CD8-positive, alpha-beta T cell (primary cell): ENCODE measurements at places on chromosomes 11 and 22.

DNA sequence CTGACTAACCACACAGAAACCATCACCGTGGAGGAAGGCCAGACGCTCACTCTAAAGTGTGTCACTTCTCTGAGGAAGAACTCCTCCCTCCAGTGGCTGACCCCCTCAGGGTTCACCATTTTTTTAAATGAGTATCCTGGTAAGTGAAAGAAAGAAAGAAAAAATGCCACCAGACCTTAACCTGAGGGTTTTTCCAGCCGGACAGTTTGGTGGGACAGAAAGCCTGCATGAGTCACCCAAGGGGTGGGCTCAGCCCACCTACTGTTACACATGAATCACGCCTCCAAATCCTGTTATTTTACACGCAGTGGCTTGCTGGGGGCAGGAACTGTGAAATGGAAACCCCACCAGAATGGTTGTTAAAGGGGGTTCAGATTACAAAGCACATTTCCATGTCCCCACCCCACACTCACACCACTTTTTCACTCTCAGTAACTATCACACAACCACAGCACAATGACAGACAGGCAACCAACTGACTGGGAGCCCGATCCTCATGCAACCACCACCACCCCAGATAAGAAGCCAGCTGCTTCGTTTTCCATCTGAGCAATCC is 11.9 kb downstream of the CRTAM start:
- DNase-seq, result peak; percentile 60

DNA sequence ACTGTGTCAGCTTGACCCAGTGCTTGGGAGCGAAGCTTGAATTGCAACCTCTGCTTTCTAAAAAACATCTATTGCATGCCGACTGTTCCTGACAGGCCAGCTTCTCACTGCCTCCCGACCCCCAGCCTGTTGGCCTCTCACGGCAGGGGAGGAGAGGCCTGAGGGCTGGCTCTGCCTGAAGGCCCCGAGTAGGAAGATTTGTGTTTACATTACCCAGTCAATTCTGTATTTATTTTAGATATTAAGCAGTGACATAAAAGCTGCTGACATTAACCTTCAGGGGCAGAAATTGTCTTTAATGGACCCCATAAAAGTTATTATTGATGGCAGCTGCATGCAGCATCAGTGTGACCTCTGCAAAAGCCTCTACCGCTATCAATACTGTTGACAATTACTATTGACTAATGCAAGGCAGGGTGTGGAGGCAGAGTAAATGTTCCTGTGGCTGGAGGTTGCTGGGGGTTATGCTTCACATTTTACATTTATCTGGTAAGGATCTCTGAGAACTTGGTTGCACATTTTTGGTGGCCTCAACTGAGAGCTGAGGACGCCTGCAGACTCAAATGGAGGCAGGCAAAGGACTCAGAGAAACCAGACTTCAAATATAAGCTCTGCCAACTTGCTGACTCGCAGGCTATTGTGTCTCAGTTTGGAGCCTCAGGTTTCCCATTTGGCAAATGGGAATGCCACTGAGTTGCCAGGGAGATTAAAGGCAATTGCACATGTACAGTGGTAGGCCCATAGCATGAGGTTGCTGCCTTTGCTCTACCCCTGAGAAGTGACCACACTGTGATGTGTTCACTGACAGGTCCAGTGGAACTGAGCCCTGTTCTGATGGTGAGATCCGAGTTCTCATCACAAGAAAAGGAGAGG is 380.5 kb downstream of the TENM4 start:
- DNase-seq, result no peak

GRCh38 chr22:47022075-47022473 is 259.6 kb downstream of the TBC1D22A start:
- DNase-seq, result no peak

DNA sequence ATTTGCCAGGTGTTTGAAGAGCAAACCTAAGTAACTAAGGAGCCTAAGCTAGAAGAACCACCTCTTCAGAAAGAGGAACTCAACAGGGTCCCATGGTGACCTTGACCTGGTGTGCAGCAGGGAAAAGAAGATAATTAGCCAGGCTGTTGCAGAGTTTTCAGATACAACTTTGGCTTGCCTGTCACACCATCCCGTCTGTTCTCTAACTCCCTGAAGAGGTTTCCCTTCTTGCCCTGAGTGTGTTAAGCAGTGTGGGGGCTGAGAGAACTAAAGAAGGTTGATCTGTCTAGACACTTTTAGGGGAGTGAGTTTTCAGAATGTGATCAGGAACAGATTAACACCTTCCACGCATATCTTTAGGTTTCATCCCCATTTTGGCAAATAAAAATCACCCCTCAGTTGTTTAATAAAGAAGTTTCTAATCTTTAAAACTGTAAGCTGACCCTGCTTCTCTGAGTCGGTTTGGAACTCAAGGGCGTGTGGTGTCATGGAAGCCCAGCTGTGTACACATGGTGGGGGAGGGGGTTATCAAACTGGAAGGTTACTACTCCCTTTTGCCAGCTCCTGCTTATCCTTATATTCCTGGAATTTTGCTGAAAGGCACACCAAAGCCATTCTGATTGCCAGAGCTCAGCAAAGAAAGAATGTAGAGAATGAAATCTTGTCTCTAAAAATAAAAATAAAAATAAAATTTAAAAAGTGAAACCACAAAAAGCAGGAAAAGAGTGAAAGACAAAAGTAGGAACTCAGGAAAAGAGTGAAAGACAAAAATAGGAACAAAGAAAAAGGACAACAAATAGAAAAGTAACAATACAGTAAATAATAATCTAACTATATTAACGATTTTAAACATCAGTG is 70.2 kb downstream of the DBX1 start:
- no peak for DNase-seq

DNA sequence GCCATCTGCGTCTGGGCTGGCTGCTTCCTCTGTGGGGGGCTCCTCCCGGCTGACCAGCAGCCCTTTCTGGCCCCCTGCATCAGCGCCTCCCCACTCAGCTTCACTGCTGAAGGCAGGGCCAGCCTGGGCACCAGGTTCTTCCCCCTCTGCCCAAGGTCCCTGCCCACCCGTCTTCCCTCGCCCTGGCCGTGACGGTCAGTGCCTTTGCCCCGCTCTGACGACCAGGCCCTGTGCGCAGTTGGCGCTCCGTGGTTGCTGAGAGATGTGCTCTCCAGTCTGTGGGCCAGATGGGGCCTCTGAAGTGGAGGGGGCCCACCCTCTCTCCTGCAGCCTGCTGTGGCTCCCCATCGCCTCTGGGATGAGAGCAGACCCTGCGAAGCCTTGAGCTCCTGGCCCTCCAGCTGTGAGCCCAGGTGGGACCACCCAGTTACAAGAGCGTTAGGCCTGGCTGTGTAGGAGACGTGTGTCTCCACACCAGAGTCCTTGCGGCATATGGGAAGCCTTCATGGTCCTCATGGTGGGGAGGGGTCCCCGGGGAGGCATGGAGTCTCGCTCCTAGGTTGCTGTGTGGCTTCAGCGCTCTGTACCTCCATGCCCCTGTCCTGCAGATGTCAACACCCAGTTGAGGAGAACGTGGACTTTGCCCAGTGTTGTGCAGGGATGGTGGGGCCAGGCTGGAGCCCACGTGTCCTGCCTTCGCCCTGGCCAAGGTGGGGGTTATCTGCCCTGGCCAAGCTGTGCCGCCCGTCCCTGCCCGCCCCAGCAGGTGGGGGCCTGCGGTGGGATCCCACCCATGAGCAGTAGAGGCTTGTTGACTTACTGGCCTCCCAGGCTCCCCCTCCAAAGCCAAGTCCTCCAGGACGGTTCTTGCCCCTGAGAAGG is 14.2 kb downstream of the LRP5 start:
- DNase-seq, result no peak

DNA sequence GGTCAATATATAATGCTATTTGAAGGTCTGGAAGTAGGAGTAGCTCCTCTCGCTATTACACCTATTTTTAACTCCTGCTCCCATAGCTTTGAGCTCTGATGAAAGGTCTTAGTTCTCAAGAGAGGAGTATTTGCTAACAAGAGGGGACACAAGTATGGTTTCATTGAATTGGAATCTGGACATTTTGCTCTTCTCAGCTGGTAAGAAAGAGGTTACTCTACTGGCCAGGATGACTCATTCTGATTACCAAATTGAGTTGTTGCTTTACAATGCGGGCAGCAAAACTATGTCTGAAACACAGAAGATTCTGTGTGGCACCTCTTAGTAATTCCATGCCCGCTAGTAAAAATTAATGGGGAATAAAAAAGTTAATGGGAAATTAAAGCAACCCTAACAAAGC is 63.6 kb upstream of the EP300 start:
- DNase-seq, result no peak

- no peak for DNase-seq
These were observed 56.9 kb downstream of the KREMEN1 start for GRCh38 chr22:29129808-29130140.

GRCh38 chr22:20222764-20223420 is 45.2 kb downstream of the RTN4R start:
- no peak for DNase-seq

DNA sequence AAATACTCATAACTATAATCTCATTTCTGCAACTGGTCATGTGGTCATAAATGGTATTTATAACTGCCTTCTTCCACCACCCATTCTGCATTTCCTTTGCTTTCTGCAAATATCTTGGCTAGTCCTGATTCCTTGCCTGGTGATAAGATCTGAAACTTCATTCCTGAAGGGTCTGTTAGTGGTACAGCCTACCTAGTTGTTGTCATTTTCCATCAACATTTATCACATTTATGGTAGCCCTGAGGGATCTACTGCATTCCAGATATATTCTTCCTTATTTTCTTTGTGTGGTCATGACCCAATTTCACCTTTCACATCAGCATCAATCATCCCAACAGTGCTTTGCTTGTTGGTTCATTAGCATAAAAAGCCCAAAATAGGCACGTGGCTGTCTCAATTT is 50.1 kb downstream of the DDX6 start:
- DNase-seq, result no peak

DNA sequence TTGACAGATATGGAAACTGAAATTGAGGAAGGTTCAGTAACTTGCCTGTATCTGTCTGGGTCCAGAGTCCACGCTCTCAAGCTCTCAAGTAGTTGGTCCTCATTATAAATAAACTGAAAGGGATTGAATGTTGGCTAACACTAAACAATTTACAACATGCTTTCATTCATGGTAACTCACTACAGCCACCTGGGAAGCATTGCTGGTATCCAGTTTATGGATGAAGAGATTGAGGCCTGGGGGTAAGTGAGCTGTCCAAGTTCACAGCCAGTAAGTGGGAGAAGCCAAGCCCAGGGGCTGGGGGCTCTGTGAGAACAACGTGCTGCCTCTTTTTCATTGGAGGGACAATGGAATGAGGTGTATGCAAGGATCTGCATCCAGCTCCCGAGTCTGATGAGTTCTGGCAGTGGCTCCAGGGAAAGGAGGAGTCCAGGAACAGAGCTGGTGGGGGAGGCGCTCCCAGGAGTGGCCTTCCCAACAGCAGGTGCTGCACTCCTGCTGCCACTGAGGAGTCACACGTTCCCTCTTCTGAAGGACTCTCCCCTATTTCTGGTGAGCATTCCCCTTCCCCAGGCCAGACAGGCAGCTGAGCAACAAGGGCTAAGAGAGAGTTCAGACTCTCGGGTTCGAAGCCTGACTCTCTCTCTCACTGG is 175.8 kb downstream of the CSNK2A3 start:
- DNase-seq, result no peak

DNA sequence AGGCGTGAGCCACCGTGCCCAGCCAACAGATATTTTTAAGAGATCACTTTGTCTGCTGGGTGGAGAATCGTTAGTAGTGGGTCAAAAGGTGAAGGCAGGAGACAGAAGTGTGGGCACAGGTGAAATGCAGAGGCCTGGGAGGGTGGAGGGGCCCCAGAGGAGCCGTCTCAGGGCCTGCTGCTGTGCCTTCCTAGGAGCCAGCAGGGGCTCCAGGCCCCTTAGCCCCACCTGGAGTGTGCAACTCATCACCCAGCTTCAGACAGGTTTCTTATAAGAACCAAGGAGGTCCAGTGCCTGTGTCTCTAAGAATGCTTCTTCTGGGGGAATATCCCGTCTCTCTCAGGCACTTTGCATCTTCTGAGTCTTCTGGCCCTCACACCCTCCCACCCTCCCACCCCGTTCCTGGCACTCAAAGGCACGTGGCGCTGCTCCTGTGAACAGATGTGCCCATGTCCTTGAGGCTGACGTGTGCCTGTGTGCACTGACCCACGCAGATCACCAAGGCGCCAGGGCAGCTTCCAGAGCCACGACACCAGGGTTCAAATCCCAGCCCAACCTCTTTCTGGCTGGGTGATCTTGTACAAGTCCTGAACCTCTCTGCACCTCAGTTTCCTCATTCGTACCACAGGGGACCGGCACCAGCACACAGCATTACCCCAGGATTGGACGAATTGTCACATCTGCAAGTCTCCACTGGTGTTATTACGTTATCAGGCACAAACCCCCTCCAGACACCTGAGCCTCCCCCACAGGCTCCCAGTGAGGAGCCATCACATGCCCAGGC is 3.4 kb downstream of the ARSA start:
- no peak for DNase-seq

GRCh38 chr11:128294001-128294670 is 293.2 kb downstream of the ETS1 start:
- no peak for DNase-seq

GRCh38 chr11:84465040-84465439 is 1162.1 kb downstream of the DLG2 start:
- no peak for DNase-seq

- no peak for DNase-seq
These were observed 107.0 kb downstream of the KCNQ1OT1 start for GRCh38 chr11:2592559-2593392.

GRCh38 chr11:94574193-94574961 is 7.2 kb downstream of the PIWIL4 start:
- DNase-seq, result no peak

DNA sequence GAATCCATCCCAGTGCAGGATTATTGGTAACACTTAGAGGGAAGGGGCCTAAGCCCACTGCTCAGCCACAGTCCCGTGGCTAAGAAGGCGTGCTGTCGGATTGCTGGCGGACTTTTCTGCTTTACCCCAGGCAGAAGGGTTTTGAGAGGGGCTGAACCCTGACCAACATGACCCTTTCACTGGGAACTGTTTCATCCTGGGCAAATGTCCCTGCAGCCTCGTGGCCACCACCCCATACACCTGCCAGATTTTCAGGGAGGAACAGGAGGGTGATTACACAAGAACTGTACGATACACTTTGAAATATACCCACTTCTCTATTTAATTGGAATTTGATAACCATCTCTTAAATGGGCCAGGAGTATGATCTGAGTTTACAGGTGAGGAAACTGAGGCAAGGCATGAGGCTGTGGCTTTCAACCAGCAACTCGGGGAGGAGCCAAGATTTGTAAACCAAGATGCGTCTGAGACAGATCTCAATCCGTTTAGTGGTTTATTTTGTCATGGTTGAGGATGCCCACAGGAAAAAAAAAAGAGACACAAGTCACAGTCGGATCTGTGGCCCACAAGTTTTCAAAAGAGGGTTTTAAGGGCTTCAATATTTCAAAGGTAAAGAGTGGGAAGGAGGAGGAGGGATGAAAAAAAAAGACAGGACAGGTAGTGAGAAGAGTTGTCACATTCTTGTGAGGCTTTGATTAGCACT is 6.1 kb upstream of the APOL3 start:
- peak; percentile 83 for DNase-seq

- no peak for DNase-seq
These were observed 905.6 kb downstream of the DLG2 start for GRCh38 chr11:84721561-84721961.

GRCh38 chr11:95968585-95968984 is 44.7 kb upstream of the MTMR2 start:
- DNase-seq, result no peak
